ENCODE measurements at places on chromosomes 3 and 15.

- no peak for DNase-seq
Observed at GRCh38 chr3:105351821-105352220, 14.9 kb upstream of the ALCAM start.

DNA sequence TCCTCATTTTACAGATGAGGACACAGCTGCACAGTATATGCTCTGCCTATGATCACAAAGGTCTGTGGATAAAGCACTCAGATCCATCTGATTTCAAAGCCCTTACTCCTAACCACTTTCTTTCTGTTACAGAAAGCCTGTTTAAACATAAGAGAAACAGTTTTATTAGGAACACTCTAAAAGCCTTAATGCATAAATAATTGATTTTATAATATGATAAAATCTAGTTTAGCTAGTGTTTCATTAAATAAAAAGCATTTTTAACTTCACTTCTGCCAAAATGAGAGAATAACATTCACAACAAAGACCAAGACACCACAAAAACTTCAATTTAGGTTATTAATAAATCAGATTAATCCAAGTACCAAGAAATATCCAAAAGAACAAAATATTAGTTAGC lies 21.4 kb downstream of the SNX4 start:
- no peak for DNase-seq

- DNase-seq: no peak
Observed at GRCh38 chr15:76342382-76343201, 6.0 kb downstream of the ISL2 start.

- no peak for DNase-seq
Observed at GRCh38 chr15:46525984-46526725, 891.3 kb downstream of the SQOR start.

GRCh38 chr3:901953-902778 lies 190.7 kb upstream of the CNTN6 start:
- DNase-seq: no peak

- no peak for DNase-seq
Observed at GRCh38 chr3:128503164-128503651, 10.2 kb upstream of the GATA2 start.

GRCh38 chr15:39788800-39789565 lies 6.3 kb upstream of the FSIP1 start:
- DNase-seq: no peak

GRCh38 chr15:52790169-52790708 lies at the start of gene ONECUT1:
ONECUT1 (minus strand) TSS chr15:52790336; CDS start chr15:52789884, 452 bp downstream.
- DNase-seq: no peak

DNA sequence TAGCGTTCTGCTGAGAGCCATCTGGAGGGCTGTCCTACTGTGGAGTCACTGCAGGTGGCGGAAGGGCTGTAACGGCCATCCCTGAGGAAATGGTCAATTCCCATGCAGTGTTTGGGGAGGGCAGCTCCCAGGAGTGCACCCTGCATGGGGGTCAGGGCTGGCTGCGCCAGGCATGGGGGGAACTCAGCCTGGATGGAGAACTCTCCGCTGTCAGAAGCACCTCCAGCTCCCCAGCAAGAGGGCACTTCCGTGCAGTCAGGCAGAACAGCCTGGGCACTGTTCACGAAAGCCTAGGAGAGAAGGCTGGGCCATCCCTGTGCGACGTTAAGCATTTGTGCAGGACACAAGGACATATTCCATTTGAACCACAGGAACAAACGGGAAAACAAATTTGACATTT lies 105.2 kb downstream of the LRIG1 start:
- DNase-seq: no peak

- no peak for DNase-seq
Observed at GRCh38 chr15:42735382-42736165, 1.4 kb downstream of the CDAN1 start.

Measured in stimulated activated CD8-positive, alpha-beta memory T cell treated with anti-CD3 and anti-CD28 coated beads, Interleukin-4, amount 100 ng/mL, for 1 hour (primary cell).